ENCODE measurements at places on chromosomes 12 and 14.

DNA sequence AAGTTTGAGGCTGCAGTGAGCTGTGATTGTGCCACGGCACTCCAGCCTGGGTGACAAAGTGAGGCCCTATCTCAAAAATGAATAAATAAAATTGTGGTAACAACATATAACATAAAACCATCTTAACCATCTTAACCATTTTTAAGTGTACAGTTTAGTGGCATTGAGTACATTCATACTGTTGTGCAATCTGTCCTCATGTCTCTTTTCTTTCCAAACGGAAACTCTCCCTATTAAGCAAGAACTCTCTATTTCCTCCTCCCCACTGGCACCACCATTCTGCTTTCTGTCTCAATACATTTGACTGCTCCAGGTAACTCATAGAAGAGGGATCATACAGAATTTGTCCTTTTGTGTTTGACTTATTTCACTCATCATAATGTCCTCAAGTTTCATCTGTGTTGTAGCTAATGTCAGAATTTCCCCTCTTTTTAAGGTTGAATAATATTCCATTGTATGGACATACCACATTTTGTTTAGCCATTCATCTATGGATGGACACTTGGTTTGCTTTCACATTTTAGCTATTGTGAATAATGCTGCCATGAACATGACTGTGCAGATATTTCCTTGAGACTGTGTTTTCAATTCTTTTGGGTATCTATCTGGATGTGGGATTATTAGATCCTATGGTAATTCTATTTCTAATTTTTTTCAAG, 4.4 kb upstream of the MARK3 start:
- H3K27me3 ChIP-seq = peaks cover 12% of the 10 kb centered on the region
- peaks cover 5% of the 10 kb centered on the region for H3K4me1 ChIP-seq
- H3K27ac ChIP-seq = no peak overlapping the region

GRCh38 chr12:82351390-82351789, 6.8 kb downstream of the CCDC59 start:
- no peak for DNase-seq
- peaks cover 14% of the 10 kb centered on the region for H3K36me3 ChIP-seq
- H3K27ac ChIP-seq = no peak overlapping the region
- no peak overlapping the region for H3K4me3 ChIP-seq

GRCh38 chr14:36663404-36664321, 2.0 kb downstream of the PAX9 start:
- peak; percentile 28 for DNase-seq
- peak overlapping the region; percentile 68 for H3K27ac ChIP-seq
- H3K4me3 ChIP-seq = peak overlapping the region; percentile 48
- peaks cover 88% of the 10 kb centered on the region for H3K27me3 ChIP-seq
- H3K4me1 ChIP-seq = peaks cover 8% of the 10 kb centered on the region
- peaks cover 8% of the 10 kb centered on the region for H3K36me3 ChIP-seq

DNA sequence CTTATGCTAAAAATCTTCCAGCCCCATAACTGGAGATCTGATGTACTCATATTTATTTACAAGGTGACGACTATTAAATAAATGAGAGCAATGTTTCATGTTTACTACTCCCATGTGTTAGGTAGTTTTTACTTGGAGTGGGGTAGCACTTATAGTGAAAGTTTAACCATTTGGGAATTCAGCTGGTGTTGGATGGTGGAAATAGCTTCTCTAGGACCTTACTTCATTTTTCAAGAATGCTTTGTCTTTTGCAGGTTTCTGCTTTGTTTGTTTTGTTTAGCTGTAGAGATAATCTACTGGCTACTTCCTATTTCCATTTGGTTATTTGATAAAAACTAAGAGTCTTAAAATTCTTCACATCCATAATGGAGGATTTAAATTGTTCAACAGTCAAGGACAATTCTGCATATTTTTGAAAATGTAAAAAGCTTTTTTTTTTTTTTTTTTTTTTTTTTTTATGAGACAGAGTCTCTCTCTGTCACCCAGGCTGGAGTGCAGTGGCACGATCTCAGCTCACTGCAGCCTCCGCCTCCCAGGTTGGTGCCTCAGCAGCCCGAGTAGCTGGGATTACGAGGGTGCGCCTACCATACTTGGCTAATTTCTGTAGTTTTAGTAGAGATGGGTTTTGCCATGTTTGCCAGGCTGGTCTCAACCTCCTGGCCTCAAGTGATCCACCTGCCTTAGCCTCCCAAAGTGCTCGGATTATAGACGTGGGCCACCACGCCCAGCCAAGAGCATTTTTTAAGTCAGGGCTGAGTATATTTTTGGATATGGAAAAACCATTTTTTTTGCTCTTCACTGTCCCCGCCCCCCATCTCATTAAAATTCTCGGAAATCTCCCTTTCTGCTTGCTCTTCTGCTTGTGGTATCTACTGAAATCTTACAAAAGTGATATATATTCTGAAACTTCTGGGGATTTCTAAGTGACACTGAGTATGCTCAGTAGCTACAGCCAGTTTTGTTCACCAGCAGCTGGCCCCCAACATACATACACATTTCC, 1.4 kb upstream of the ABCD2 start:
- H3K36me3 ChIP-seq = peaks cover 9% of the 10 kb centered on the region
- H3K4me1 ChIP-seq = peaks cover 30% of the 10 kb centered on the region
- no peaks in the 10 kb centered on the region for H3K27me3 ChIP-seq
- H3K27ac ChIP-seq = no peak overlapping the region

GRCh38 chr12:115332945-115333344, 649.0 kb upstream of the TBX3 start:
- H3K27me3 ChIP-seq = no peaks in the 10 kb centered on the region
- no peak for DNase-seq
- H3K36me3 ChIP-seq = no peaks in the 10 kb centered on the region

Data from activated naive CD8-positive, alpha-beta T cell treated with anti-CD3 and anti-CD28 coated beads, Interleukin-2, amount 10 ng/mL, durations not matched to agents 7 days and 5 days (primary cell).